Activated T-cell treated with anti-CD3 and anti-CD28 coated beads, Interleukin-2, amount 50 U/mL, for 72 hours (primary cell): ENCODE measurements at places on chromosomes 13 and 19. TPM values are rescaled to one million over a fixed set of nuclear protein-coding genes. Genes with fewer than 3 reads are reported as not detected.
A peak's percentile ranks its signal among the peaks of the same experiment; 100 is the strongest.

GRCh38 chr19:6172074-6172863, 36.8 kb downstream of the ACSBG2 start:
- DNase-seq: no peak

Gene RFPL4A
- not detected for total RNA-seq

GRCh38 chr19:11530432-11530831, 1.5 kb upstream of the ECSIT start:
- DNase-seq: peak; percentile 66

Gene TRPC4
- total RNA-seq: not detected

- DNase-seq: no peak
These were observed 12.9 kb upstream of the GARIN5A start for GRCh38 chr19:50489461-50490011.

Gene CLEC17A
- 0.29 TPM for total RNA-seq

DNA sequence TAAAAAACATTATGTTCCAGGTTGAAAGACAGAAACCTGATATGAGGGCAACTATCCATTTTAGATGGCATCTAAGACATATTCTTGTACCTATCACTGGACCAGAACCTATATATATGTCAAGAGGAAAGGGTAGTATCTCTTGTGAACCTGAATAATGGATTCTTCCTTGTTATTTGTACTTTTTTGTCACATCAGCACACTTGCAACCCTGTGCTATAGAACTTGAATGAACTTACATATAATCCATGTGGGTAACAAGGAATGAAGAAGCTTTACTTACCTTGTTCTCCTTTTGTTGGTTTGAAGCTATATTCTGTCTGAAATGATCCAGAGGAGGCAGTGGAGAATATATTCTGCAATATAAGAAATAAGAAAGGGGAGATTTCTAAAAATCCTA, 483.7 kb upstream of the ATXN8OS start:
- DNase-seq: no peak

DNA sequence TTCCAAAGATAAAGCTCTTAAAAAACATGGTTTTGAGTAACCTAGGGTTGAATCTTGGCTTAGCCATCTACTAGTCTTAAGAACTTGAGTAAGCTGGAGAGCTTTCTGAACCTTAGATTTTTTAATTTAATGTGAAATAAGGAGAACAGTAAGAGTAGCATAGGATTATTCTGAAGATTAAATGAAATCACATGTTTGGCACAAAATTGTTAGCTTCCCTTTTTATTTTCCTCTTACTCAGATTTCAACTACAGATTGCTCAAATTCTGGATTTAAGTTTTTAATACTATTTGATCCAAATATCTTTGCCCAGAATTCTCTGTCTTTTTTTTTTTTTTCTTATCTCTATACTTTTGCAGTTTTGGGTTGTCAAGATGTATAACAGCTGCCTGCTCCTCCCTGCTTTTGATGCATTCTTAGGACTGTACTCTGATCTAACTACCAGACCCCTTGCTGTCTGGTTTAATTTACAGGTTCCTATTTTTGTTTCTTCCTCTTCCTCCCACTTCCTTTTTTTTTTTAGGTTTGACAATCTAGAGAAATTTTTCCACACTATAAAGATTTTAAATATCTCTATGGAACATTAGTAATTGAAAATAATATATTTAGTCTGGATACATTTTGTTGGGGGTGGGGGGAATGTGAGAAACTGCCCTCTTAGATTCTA, 12.3 kb downstream of the POMP start:
- no peak for DNase-seq

Gene C19orf25
- 28.1 TPM for total RNA-seq

DNA sequence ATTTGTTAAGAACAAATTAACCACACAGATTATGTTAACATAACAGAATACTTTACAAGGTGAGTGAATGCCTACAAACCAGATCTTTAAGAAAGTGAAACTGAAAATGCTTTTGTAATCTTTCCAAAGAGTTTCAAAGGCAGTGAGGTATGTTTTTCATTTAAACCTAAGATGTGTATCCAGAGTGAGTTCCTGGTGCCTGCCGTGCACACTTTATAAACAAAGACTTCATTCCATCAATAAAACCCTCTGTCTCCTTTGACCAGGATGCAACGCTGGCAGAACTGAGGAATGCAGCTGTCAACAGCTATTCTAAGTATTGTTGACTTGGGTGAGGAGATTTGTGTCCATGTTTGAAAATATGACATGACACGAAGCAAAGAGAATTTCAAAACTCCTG, 344.6 kb downstream of the DNAJC15 start:
- no peak for DNase-seq

Gene BRME1
- 15.7 TPM for total RNA-seq

GRCh38 chr13:100434010-100434763, 154.4 kb downstream of the GGACT start:
- DNase-seq: no peak

DNA sequence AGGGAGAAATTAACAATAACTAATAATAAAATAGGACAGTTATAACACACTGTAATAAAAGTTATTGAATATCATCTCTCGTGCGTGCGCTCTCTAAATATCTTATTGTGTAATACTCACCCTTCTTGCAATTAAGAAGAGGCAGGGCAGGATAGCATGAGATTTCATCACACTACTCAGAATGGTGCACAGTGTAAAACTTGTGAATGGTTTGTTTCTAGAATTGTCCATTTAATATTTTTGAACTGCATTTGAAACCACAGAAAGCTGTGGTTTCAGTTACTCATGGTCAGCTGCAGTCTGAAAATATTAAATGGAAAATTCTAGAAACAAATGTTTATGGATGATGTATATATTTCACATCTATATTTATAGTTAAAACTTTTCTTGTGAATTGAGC, 161.1 kb downstream of the DCT start:
- no peak for DNase-seq

GRCh38 chr13:60242043-60242595, 78.4 kb upstream of the DIAPH3 start:
- DNase-seq: no peak

Gene SULT2A1
- total RNA-seq: not detected

DNA sequence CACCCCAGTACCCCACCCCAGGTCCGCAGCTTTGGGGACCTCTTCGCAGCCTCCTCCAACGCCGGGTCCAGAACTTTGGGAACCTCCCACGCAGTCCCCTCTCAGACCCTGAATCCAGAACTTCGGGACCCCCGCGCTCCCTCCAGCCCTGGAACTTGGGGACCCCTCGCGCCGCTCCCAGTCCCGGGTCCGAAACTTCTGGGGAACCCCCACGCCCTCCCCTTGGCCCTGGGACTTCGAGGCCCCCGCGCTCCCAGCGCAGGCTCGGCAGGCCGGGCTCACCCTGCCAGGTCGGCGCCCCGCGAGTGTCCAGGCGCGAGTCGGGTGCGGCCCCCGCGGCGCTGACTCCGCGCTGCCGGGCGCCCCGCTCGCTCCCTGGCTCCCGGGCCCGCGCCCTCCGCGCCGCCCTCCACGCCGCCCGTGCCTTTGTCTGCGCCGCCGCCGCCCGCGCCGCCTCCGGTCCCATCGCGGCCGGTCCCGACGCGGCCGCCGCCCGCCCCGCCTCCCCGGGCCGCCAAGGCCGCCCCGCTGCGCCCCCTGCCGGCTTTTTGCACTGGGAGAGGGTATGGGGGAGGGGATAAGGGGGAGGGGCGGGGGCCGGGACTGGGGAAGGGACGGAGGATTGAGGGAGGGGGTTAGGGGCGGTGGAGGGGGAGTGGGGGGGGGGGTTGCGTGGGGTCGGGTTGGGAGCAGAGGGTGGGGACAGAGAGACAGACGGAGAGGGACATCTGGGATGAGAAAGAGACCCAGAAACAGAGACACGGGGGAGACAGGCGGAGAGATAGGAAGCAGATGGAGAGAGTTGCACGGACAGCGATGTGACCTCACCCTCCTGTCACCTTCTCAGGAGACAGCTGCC, at the start of gene HOMER3:
Gene HOMER3 (minus strand): TSS at position 449 of the 859 bp plus-strand sequence. CDS start 2,235 bp downstream, outside the sequence.
- DNase-seq: peak; percentile 85

DNA sequence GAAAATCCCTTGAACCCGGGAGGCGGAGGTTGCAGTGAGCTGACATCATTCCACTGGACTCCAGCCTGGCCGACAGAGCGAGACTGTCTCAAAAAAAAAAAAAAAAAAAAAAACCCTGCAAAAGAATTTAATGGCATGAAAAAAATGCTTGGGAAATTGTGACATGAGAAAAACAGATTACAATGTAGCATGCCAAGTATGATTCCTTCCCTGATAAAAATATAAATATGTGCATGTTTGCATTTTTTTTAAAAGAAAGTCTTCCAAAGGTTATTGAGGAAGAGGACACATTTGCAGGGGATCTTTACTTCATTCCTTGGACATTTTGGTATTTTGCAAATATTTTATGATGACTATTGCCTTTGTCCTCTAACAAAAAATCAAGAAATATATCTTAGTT, 14.5 kb upstream of the ZBTB32 start:
- DNase-seq: no peak

Gene KCTD4
- not detected for total RNA-seq

DNA sequence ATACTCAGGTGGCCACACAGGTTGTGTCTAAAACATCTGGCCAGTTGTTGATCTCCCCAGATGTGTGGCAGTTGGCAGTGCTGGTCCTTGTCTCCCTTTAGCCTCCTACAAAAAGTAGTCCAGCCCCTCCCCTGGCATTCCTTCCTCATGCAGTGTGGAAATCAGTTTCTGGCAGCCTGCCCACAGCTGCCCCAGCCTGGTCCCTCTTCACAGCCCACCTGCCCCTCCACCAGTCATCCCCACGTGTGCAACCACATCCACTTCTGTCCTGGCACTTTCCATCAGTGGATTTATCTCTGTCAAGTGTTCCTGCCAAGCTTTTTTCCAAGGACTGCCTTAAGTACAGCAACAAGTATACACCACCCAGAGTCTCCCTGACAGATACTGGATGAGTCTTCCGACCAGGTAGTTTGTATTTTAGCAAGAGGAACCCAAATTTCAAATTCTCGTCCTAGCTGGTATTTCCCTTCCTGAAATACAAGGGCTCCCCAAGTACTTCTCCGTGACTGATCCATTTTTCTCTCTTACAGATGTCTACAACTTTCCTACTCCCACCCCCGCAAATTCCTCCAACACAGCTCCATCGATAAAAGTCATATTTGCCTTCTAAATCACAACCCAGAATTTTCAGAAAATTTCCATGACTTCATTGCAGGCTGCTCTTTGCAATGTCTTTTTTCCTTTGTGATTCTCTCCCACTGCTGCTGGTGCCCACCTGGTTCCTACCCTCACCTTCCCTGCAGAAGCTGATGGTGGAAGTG, 313.5 kb downstream of the FOXO1 start:
- no peak for DNase-seq

DNA sequence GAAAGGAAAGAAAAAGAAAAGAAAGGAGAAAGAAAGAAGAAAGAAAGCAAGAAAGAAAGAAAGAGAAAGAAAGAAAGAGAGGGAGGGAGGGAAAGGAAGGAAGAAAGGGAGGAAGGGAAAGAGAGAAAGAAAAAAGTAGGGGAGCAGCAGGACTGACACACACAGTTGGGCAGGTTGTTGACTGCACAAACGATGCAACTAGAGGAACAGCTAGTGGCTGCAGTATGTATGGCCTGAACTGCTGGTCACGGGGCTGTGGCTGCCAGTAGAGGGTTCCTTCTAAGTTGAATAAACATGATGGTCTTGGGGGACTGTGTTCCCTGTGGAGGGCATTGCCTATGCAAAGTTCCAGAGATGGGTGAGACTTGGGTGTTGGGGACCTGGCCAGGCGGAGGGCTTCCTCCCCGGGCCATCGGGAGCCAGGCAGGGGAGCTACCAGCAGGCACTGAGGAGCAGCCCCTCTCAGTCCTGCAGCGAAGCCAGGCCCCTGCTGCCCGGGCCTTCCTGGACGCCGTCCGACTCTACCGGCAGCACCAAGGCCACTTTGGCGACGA, 16.7 kb upstream of the COLGALT1 start:
- no peak for DNase-seq

- no peak for DNase-seq
These were observed 20.5 kb upstream of the CNMD start for GRCh38 chr13:52760077-52760476.

GRCh38 chr13:86870444-86870843, 800.7 kb upstream of the SLITRK5 start:
- DNase-seq: no peak

- no peak for DNase-seq
These were observed 2.0 kb downstream of the KLK1 start for GRCh38 chr19:50821622-50822021.

- DNase-seq: no peak
These were observed 19.1 kb downstream of the KLF12 start for GRCh38 chr13:74115133-74115532.

Gene LIM2
- total RNA-seq: 1.0 TPM

DNA sequence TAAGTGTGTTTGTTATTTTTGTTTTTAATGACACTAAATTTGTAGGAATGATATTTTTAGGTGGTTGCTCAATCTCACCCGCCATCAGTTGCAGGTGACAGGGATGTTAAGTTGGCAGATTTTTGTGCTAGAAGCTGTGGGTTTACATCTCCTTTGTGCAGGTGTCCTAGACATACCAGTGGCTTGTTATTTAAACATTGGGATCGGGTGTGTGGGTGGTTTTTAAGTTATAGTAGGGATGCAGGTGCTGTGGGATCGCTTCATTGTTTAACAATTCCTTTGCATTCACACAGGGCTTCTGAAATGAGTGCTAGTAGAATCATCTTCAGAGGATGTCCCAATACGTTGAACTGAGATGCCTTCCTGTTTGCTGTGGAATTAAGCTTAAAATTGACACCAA, 100.0 kb downstream of the SHISA2 start:
- no peak for DNase-seq

DNA sequence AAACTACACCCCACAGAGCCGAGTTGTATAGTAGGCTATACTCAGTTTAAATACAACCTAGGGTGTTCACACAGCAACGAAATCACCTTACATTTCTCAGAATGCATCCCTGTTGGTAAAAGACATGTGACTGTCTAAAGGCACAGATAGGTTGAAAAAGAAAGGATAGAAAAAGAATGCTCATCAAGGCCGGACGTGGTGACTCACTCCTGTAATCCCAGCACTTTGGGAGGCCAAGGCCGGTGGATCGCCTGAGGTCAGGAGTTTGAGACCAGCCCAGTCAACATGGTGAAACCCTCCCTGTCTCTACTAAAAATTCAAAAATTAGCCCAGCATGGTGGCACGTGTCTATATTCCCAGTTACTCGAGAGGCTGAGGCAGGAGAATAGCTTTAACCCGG, 3.8 kb upstream of the IL17D start:
- no peak for DNase-seq

Gene OR7D4
- total RNA-seq: not detected

DNA sequence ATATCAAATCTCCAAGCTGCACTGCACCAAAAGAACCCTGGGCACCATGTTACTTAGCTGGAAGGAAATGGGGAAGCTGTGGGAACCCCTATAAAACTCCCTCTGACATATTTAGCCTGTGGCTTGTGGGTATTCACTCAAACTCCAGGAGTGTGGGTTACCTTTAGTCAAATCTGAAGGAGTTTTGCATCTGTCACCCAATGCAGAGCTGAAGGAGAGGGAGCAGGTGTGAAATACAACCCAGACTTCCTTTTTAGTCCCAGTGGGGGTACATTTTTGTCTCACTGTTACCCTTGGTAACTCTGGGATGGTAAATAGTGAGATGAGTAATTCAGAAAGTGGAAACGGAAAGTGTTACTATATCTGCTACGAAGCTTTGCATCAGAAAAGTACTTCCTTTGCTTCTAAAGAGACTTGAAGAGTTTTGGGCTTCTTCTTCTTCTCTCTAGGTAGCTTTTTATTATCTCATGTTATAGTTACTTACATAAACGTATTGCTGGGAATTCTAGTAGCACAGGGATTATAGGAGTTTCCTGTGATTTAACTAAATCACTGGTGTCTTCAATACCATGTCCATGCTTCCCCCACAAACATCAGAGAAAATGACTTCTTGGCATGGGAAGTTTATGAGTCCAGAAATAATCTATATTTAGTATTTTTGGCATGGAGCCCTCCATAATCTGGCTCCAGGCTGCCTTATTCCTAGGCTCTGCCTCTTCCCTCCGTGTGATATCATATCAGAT, 105.9 kb downstream of the AKAP11 start:
- peak; percentile 63 for DNase-seq

GRCh38 chr13:73717632-73718031, 416.6 kb downstream of the KLF12 start:
- peak; percentile 28 for DNase-seq
